ENCODE measurements at places on chromosomes 12 and 14. TPM values are rescaled to one million over a fixed set of nuclear protein-coding genes. Genes with fewer than 3 reads are reported as not detected.

GRCh38 chr12:103572312-103573045 is 14.6 kb upstream of the STAB2 start:
- peaks cover 46% of the 10 kb centered on the region for H3K27me3 ChIP-seq
- H3K27ac ChIP-seq: no peak overlapping the region
- H3K4me3 ChIP-seq: no peak overlapping the region
- H3K36me3 ChIP-seq: no peaks in the 10 kb centered on the region

DNA sequence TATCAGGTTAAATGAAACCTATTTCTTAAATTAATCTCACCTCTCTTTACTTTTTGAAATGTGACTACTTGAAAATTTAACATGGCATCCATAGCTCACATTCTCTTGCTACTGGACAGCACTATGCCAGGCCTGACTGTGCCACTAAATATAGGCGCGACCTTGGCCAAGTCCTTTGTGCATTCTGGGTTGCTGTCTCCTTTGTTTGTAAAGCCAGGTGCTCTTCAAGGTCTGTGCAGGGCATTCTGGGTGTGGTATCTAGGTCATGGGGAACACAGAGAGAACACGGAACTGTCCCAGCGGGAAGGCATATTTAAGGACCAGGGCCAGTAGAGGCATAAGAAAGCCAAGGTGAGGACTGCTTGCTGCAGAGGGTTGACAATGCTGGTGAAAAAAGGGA is 121.2 kb downstream of the ZNF664 start:
- no peaks in the 10 kb centered on the region for H3K27me3 ChIP-seq
- no peaks in the 10 kb centered on the region for H3K4me1 ChIP-seq
- no peak overlapping the region for H3K4me3 ChIP-seq
- H3K27ac ChIP-seq: no peak overlapping the region
- no peaks in the 10 kb centered on the region for H3K36me3 ChIP-seq
- DNase-seq: no peak

- H3K27me3 ChIP-seq: no peaks in the 10 kb centered on the region
- DNase-seq: no peak
- H3K4me1 ChIP-seq: peaks cover 25% of the 10 kb centered on the region
- no peak overlapping the region for H3K4me3 ChIP-seq
- H3K27ac ChIP-seq: peak overlapping the region; percentile 65
Measured at GRCh38 chr12:50537538-50537919, 32.7 kb downstream of the DIP2B start.

DNA sequence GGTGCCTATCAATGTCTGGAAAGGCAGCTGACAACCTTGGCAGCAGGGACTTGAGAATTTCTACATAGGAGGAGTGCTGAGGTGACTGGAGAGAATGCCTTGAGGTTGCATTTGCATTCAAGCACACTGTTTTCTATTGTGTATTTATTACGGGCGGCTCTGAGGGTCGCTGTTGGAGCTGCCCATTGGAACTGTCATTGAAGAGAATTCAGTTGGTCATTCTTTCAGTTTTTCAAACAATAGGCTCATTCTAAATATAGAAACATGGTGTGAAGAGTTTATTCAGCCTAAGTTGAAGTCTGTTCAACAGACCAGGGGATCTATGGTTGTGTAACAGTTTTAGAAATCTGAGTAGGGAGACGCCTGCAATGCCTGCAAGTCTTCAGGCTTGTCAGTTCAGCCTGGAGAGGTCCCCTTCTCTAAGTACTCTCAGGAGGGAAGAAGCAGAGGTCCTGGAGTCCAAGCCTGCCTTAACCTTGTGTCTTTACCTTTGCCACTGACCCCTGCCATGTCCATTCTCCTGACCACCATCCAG is 9.8 kb upstream of the ABHD12B start:
- peaks cover 28% of the 10 kb centered on the region for H3K27me3 ChIP-seq
- no peak overlapping the region for H3K4me3 ChIP-seq
- no peak for DNase-seq
- H3K36me3 ChIP-seq: no peaks in the 10 kb centered on the region
- H3K4me1 ChIP-seq: peaks cover 17% of the 10 kb centered on the region

DNA sequence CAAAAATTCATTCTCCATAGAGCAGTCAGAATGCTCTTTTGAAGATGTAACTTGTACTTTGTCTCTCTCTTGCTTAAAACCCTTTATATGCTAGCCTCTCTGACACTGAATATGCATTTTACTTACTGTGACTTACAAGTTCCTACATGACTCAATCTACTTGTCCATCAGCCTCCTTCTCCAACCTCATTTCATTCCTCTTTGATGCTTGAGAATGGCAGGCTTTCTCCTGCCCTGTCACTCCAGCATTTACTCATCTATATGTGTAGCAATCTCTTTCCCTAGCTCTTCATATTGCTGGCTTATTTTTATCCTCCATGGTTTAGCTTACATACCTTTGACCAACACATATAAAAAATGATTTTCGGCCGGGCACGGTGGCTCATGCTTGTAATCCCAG is 561.9 kb downstream of the CCER1 start:
- DNase-seq: no peak
- H3K36me3 ChIP-seq: no peaks in the 10 kb centered on the region
- no peaks in the 10 kb centered on the region for H3K27me3 ChIP-seq
- no peak overlapping the region for H3K4me3 ChIP-seq
- H3K4me1 ChIP-seq: no peaks in the 10 kb centered on the region

The SLC25A47 gene
- not detected for total RNA-seq

The ABCC9 gene
- total RNA-seq: 0.07 TPM

Data from activated T-helper 2 cell treated with anti-CD3 and anti-CD28 coated beads, Interferon-gamma antibody, Interleukin-2, Interleukin-4, amounts not matched to agents 10 μg/mL and 5 μg/mL and 100 μg/mL, durations not matched to agents 14 hours and 24 hours and 36 hours (primary cell).